ENCODE measurements at places on chromosomes 3 and 15. TPM values are rescaled to one million over a fixed set of nuclear protein-coding genes. Genes with fewer than 3 reads are reported as not detected.

- H3K4me1 ChIP-seq = peaks cover 8% of the 10 kb centered on the region
- peak; percentile 88 for DNase-seq
- no peak overlapping the region for H3K4me3 ChIP-seq
- no peaks in the 10 kb centered on the region for H3K27me3 ChIP-seq
Observed at GRCh38 chr3:101873619-101874018, 24.3 kb downstream of the NFKBIZ start.

Gene DPPA4
- not detected for total RNA-seq

DNA sequence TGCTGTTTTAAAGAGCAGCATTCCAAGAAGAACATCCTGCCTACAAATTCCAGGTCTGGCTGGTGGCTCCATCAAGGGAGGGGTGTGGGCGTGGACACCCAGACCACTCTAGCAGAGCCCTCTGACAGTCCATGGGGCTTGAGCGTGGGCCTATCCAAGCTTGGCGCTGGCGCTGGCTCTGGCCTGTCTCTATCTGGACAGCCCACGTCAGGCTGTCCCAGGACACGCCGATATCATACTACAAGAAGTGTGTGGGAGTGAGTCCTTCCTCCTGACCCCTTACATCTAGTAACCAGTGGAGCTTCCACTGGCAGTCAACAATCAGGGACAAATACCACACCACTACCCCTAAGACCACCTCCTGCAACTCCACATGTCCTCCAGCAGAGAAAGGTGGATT lies 17.1 kb upstream of the DUSP7 start:
- H3K27me3 ChIP-seq = no peaks in the 10 kb centered on the region
- no peak for DNase-seq
- no peak overlapping the region for H3K27ac ChIP-seq

GRCh38 chr15:97817276-97817890 lies 143.1 kb upstream of the ARRDC4 start:
- no peaks in the 10 kb centered on the region for H3K36me3 ChIP-seq
- no peak overlapping the region for H3K4me3 ChIP-seq
- DNase-seq = no peak
- H3K27me3 ChIP-seq = no peaks in the 10 kb centered on the region
- no peaks in the 10 kb centered on the region for H3K4me1 ChIP-seq

Gene GCHFR
- 1.4 TPM for total RNA-seq

DNA sequence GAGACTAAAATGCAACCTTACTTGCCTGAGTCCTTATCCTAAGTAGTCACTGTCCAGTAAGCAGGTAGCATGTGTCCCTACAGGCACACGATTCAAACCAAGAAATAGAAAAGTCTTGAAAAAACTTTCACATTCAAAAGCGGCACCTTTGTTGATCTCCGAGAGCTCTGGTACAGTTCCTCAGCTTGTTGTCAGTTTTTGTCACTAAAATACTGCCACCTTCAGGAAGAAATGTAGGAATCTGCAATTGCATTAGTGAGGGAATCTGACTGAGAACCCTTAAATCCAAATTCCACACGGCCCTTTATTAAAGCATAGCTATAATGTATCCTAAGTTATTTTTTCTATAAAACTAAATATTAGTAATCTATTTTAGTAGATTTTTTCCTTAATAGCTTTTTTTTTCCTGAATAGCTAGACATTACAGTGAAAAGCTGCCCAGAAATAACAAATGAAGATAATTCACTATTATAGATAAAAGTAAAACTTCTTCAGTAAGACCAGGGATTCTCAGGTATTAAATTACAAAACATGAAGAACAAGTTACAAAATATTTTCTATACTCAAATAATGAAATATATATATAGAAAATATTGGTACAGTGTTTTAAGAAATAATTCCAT lies 44.0 kb downstream of the CCDC54 start:
- H3K4me3 ChIP-seq = peak overlapping the region; percentile 52
- DNase-seq = peak; percentile 74
- no peaks in the 10 kb centered on the region for H3K36me3 ChIP-seq
- peaks cover 3% of the 10 kb centered on the region for H3K4me1 ChIP-seq

DNA sequence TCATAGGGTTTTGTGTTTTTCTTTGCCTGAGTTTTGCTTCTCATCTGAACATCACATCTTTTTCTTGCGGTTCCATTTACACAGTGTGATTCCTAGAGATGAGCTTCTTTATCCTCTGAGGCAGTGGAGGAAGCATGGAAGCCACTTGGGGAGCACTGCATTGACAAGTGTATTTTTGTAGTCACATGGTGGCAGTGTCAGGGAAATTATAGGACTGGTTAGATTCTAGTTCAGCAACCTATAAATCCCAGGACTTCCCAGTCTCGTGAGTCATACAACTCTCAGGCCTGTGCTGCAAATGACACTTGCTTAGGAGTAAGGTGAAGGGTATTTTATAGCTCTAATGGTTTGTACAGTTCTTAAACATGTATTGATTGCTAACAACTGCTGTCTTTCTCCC lies 58.4 kb downstream of the RBM6 start:
- H3K27ac ChIP-seq = no peak overlapping the region
- no peak overlapping the region for H3K4me3 ChIP-seq
- no peaks in the 10 kb centered on the region for H3K4me1 ChIP-seq
- DNase-seq = peak; percentile 72
- H3K27me3 ChIP-seq = no peaks in the 10 kb centered on the region

Gene XCR1
- not detected for total RNA-seq

- H3K4me3 ChIP-seq = no peak overlapping the region
- DNase-seq = peak; percentile 70
- peaks cover 2% of the 10 kb centered on the region for H3K4me1 ChIP-seq
- H3K27me3 ChIP-seq = no peaks in the 10 kb centered on the region
- H3K27ac ChIP-seq = no peak overlapping the region
- no peaks in the 10 kb centered on the region for H3K36me3 ChIP-seq
Observed at GRCh38 chr3:64399205-64399800, 174.0 kb upstream of the PRICKLE2 start.

GRCh38 chr3:12758025-12758781 lies 856 bp downstream of the TMEM40 start:
- H3K27ac ChIP-seq = peak overlapping the region; percentile 68
- DNase-seq = peak; percentile 67
- no peak overlapping the region for H3K4me3 ChIP-seq
- H3K36me3 ChIP-seq = no peaks in the 10 kb centered on the region
- H3K4me1 ChIP-seq = peaks cover 16% of the 10 kb centered on the region

Data from IMR-90 (cell line).